NCI-H526 treated with DMSO at 0.1 percent for 48 hours (cell line): ENCODE measurements at places on chromosomes 16 and 17.

DNA sequence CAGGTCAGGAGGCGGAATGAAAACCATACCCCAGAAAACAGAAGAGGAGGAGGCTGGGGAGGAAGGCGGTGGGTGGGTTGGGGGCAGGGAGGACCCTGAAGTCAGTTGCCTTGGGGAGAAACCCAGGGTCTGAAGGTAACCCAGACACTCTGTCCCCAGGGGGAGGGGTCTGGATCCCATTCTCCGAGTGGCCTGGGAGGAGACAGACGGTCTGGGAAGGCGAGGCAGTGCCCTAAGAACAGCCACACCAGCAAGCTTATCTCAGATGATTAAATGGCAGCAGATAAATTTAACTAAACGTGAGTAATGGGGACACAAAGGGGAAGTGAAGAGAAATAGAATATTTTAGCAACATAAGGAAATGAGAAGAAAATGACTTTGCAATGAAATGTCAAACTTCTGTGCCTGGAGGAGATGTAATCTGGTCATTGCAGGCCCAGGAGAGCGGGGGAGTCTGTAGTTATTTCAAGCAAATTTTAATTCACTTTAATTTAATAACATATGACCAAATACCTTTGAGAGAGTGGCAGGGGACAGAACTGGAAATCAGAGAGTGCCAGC is 21.4 kb upstream of the ZFP90 start:
- no peak for DNase-seq

GRCh38 chr16:19549673-19550072 is 5.8 kb upstream of the VPS35L start:
- no peak for DNase-seq

- DNase-seq, result no peak
Measured at GRCh38 chr17:41340934-41341861, 9.4 kb downstream of the KRT33A start.

- no peak for DNase-seq
Measured at GRCh38 chr17:36687736-36688135, 86.4 kb downstream of the MRM1 start.

DNA sequence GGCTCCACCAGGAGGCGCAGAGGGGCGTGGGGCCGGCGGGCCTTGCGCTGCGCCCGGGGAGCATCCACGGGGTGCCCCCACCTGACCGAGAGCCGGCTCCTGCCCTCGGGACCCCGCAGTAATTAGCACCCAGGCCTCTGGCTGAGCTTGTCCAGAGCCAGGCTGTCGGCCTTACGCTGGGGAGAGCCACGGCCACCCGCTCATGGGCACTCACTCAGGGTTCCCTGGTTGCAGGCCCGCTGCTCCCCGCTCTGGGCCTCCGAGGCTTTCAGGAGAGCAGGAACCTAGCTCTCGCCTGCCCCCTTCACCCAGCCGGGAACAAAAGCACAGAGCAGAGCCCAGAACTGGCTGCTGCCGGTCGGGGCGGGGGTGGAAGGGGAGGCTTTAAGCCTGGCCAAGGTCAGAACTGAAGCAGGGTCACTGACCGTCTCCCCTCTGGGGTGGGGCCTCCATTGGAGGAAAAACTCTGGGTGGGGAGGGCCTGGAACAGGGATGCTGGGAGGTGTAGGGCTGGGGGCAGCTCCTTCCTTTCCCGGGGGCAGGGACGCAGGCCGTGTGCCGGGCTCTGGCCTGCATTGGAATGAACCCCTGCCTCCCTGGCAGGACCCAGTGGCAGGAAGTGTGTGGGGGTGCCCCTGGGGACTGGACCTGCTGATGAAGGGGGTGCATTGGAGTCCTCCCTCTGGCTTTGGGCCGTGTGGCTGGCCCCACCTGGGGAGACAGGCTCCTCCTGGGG is 12.3 kb downstream of the GLIS2 start:
- DNase-seq, result no peak

GRCh38 chr17:35947156-35947585 is 3.7 kb upstream of the LYZL6 start:
- peak; percentile 6 for DNase-seq

- no peak for DNase-seq
Measured at GRCh38 chr16:74625500-74626350, 18.8 kb upstream of the GLG1 start.
